ENCODE measurements at places on chromosomes 5 and 9. TPM values are rescaled to one million over a fixed set of nuclear protein-coding genes. Genes with fewer than 3 reads are reported as not detected.

Gene SPINK13
- not detected for total RNA-seq

Gene ROR2
- 20.5 TPM for total RNA-seq

Gene IL17B
- total RNA-seq, result 0.59 TPM

Gene PTGS1
- total RNA-seq, result 2.6 TPM

Gene BARHL1
- not detected for total RNA-seq

Gene NEUROG1
- total RNA-seq, result not detected

Gene TRIM14
- total RNA-seq, result 8.0 TPM

Gene PCDHB11
- total RNA-seq, result 0.30 TPM

Gene PCDHB10
- 0.42 TPM for total RNA-seq

Gene FABP6
- total RNA-seq, result not detected

Gene PROP1
- not detected for total RNA-seq

Gene PCDHGA3
- total RNA-seq, result 2.1 TPM

Gene AGXT2
- not detected for total RNA-seq

Gene SLC25A46
- 93.7 TPM for total RNA-seq

Gene SLC45A2
- not detected for total RNA-seq

Gene ACOT12
- total RNA-seq, result not detected
